ENCODE measurements at places on chromosomes 4 and X.

- DNase-seq = no peak
Observed at GRCh38 chr4:6450709-6451108, 21.7 kb downstream of the PPP2R2C start.

DNA sequence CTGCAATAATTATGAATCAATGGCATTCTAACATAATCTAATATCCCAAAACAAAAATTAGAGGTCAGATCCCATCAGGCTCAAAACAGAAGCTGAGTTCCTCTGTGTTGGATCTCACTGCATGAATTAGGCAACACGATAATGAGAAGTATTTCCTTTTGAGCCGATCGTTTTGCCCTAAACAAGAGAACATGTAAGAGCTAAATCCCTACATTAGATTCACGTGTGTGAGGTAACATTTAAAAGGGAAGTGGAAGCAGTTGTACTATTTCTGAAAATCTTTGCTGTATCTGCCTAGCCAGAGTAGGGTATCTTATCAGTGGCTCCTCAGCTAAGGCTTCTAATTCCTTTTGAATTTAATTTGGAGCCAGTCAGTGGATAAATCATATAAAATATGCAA lies 115.6 kb downstream of the C4orf51 start:
- no peak for DNase-seq

- DNase-seq = no peak
Observed at GRCh38 chr4:174274436-174274835, 9.0 kb downstream of the FBXO8 start.

DNA sequence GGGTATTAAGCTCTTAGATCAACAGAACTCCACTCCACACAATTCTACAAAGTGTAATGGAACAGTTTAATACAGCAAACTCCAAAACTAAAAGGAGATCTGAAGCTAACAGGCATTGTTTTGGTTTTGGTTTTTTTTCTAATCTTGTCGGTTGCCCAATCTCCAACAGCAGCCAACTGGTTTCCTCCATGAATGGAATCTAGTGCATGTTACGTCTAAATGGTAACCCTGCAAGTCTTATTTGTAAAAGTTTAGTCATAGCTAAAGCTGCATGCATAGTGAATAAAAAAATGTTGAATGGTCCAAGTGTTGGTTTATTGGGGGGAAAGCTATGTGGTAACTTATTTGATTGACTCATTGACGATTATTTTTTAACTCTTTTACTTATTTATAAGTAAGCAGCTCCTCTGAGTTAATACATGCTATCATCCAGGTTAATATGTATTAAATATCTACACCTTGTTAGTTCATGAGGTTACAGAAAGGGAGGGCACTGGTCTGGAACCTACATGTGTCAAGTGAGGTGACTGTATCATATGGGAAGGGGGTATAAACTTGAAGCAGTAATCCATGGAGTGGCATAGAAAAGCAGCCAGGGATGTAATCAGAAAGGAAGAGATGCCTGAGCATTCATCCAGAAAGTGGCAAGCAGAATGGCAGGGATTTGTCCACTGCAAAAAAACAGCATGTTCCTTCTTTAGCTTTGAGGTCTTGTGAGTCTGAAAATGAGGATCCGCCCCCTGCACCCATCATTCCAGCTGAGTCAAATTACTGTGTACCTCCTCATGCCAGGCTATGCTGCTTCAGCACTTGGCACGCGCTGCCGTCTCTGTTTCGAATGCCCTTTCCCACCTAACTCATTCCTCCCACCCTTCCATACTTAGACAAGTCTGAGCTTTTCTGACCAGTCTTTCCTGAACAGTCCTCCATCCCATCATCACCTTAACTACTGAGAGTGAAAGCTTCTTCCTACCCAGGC lies 81.7 kb downstream of the PDGFC start:
- no peak for DNase-seq

DNA sequence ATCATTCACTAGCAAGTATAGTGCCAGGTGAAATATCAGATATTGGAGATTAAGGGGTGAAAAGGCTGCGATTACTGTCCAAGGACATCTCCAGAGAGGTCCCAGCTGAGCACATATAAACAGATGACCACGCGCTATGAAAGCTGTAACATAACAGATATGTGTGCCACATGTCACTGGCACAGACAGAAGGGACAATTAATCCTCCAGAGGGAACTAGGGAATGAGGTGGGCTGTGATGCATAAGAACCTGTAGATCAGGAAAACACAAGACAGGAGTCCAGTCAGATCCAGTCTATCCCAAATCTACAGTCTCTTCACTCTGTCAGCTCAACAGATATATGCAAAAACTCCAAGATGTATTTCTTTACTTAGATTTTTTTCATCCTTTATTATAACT lies 157.2 kb downstream of the LDB2 start:
- DNase-seq = no peak

GRCh38 chrX:103376979-103377324 lies 614 bp downstream of the BEX3 start:
- no peak for DNase-seq

DNA sequence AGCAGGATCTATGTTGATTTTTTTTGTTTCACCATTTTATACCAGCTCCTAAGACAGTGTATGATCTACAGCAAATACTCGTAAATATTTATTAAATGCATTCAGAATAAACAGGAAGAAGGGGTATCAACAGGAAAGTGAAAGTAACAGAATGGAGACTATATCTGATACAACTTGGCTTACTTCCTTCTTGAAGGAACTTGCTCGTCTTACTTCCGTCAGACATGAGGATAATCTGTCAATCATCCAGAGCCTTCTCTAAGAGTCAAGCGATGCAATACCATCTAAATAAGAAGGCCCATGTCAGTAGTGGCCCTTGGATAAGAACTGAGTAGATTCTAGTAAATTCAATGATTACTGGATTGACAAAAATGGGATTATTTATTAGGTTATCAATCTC lies 84.2 kb downstream of the CAMK2D start:
- DNase-seq = no peak

- no peak for DNase-seq
Observed at GRCh38 chrX:40058719-40059118, 39.0 kb downstream of the BCOR start.

DNA sequence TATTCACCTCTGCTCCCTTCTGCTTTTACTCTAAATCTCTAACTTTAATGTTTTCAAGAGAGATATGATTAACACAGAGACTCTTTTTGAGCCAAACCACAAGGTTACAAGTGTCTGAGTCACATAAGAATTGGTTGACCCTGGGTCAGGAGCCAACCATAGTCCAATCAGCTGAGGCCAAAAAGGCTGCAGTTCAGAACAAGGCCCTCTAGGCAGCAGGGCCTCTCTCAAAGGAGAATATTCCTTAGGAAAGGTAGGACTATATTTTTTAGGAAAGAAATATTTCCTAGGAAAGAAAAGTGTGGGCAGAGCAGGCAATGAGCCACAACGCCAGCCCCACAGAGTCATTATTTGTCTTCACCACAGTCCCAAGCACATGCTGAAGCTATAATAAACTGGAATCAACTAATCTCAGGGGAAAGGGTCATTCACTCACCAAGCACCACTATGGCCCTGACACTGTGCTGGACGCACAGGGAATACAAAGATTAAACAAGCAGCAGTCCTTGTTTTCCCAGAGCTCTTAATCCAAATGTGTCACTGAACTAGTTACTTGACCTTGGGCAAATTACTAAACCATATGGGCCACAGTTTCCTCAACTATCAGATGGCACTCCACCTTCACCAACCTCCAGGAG lies 2.2 kb downstream of the ATP8A1 start:
- DNase-seq = no peak

DNA sequence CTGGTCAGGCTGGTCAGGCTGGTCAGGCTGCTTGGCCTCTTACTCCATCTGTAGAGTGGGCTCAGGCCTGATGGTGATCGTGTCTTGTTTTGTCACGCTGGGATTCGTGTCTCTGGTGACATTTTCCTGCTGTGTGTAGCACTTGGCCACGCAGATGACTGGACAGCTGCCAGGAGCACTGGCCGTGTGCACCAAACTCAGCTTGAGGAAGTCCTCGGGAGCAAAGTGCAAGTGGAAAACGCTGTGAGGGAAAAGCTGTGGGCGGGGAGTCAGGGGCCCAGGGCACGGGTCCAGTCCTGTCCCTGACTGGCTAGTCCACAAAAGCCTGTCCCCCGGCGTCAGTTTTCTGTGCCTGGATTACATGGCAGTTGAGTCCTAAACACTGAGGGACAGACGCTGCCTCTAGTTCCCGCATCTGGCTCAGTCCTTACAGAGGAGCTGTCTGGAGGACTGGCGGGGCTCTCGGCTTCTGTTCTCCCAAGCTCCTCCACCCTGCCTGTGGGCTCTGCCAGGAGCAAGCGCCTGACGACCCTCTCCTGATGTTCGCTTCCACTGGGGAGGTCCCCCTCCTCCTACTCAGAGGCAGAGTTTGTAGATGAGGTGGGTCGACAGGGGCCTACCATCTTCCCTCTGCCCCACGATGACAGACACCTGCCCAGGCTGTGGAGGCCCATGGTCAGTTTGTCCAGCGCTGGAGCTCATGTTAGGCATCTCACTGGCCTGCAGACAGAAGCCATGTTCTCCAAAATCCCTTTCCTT lies 35.9 kb upstream of the GRPEL1 start:
- DNase-seq = no peak

DNA sequence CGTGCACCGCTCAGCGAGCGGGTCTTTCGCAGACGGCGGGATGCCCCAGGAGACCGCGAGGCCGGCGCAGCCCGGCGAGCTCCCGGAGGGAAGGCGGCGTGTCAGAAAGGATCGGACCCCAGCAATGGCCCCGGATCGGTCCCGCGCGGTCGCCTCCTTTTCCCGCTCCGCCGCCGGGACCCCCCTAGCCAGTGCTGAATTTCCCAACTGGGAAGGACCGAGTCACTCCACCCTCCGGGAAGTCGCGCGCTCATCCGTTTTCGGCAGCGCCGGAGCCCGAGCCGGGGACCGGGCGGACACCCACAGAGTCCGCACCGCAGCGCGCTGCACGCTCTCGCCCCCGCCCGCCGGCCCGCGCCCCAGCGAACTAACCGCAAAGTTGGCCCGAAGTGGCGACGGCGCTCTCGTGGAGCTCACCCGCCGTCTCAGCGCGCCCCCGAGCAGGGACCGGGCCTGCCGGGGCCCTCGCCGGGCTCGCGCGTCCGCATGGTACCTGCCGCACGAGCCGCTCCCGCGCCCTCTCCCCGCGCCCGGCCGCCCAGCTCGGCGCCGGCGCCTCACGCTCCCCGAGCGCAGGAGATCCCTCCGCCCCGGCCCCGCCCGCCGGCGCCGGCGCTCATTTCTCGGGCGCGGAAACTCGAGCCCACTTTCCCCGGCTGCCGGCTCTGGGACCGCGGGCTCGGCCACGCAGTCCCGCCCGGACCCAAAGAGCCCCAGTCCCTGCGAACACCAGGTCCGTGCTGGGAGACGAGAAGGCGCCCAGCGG lies at the start of gene FAT1:
Gene FAT1, minus strand, starts transcription at position 565 of the 766 bp plus-strand sequence. CDS start 14,029 bp downstream, outside the sequence.
- DNase-seq = no peak

- no peak for DNase-seq
Observed at GRCh38 chr4:165328708-165329107, 1.2 kb downstream of the MSMO1 start.

- DNase-seq = no peak
Observed at GRCh38 chr4:140054861-140055260, 99.1 kb downstream of the MAML3 start.

DNA sequence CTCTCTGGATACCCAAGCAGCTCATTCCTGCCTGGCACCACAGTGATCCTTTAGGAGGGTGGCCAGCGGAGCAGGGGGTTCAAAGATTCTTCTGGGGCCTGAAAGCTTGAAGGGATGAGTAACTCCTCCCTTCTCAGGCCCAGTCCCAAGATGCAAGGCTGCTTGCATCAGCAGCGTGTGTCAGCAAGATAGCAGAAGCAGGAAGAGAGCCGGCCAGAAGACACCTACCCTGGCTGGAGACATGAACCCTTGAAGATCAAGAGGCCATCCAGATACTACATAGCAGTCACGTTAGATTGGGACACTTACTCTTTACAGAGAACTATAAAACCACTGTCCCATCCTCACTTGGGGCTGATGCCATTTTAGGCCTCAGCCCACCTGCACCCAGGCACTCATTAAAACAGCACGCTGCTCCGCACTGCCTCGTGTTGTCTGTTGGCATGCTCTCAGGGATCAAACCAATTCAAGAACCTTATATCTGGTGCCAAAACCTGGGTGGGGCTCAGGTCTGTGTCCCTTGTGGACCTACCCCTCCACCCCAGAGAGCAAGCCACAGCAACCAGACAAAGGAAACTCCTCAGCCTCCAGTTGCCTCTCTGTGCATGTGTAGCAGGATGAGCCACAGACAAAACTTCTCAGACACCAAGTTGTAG lies 6.5 kb downstream of the UGT2B17 start:
- no peak for DNase-seq

- no peak for DNase-seq
Observed at GRCh38 chr4:25776795-25777194, 86.0 kb downstream of the SEL1L3 start.
